ENCODE measurements at places on chromosomes 4 and X. TPM values are rescaled to one million over a fixed set of nuclear protein-coding genes. Genes with fewer than 3 reads are reported as not detected.

Gene MID1
- 32.4 TPM for total RNA-seq

Gene SPIN4
- total RNA-seq, result 11.4 TPM

Gene STX18
- 15.0 TPM for total RNA-seq

Gene BMX
- not detected for total RNA-seq

Gene CFP
- total RNA-seq, result 0.59 TPM

Gene NXF2B
- total RNA-seq, result not detected

Gene TCEAL2
- total RNA-seq, result not detected

Gene TCEAL8
- 13.9 TPM for total RNA-seq

Gene ASB5
- not detected for total RNA-seq

Gene EMCN
- total RNA-seq, result not detected

Gene CYP2U1
- total RNA-seq, result 1.2 TPM

Gene SPANXA1
- total RNA-seq, result not detected

Gene RAI2
- 0.13 TPM for total RNA-seq

Gene XAGE1B
- total RNA-seq, result not detected

Gene LRCH2
- 0.13 TPM for total RNA-seq

Gene WWC2
- total RNA-seq, result 80.3 TPM

Gene RPL34
- total RNA-seq, result 488 TPM

Gene AADAT
- total RNA-seq, result 2.8 TPM

Gene WDR45
- total RNA-seq, result 49.3 TPM

Gene GAGE2A
- total RNA-seq, result not detected

Gene NUP54
- 32.1 TPM for total RNA-seq

Gene GAGE12J
- 1.1 TPM for total RNA-seq

Gene HPGDS
- not detected for total RNA-seq

Gene MAGEA2B
- not detected for total RNA-seq

Gene MAP9
- 9.8 TPM for total RNA-seq

Measured in Panc1 (cell line).